NCI-H446 (cell line): ENCODE measurements at places on chromosomes 7 and 10.
A peak's percentile ranks its signal among the peaks of the same experiment; 100 is the strongest.

DNA sequence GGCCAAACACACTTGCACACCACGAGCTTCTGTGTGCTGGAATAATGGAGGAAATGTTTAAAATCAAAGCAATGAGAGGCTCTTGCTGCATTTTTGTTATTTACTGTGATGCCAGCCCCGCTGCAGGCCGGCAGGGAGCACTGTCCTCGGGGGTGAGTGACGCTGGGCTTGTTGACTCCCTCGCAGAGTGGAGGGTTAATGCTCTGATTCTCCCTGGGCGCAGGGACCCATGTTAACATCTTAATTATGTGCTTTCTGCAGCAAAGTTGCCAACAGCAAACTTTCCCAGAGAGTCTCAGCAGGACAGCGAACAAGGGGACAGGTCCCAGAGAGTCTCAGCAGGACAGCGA, 22.9 kb downstream of the SCART1 start:
- DNase-seq: no peak

- DNase-seq: no peak
These were observed 158.0 kb downstream of the AUTS2 start for GRCh38 chr7:69756235-69756634.

DNA sequence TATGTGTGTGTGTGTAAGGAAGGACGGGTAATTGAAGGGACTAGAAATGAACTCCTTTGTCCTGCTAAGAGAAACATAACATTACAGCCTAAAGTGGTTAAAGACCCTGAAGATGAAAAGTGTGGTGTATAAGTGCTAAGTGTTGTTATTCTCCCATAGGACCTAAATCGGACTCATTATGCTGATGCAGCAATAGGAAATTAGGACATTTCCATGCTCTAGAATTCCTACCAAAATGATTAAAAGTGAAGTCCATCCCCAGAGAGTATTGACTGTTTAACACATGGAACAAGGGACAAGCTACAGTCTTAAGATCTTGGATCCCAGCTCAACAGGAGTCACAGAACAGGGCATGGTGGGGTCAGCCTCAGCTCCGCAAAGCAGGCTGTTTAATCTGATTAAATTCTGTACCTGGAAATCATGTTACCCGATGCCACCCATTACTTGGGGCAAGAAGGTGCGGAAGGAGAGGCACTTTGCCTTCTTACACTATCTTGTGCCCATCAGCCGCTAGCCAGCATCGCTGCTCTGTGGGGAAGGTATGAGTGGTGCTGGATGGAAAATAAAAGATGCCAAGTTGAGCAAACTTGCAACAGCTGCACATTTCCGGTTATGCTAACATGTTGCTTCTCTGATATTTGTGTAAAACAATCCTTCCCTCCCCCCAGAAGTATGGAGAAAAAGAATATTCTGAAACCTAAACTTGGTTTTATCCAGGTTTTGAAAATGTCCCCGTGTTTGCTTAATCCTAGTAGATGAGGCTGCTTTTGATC, 100.5 kb downstream of the CREB5 start:
- no peak for DNase-seq

GRCh38 chr7:155190688-155191087, 107.0 kb upstream of the INSIG1 start:
- peak; percentile 38 for DNase-seq

GRCh38 chr7:17020250-17020649, 138.5 kb upstream of the AGR3 start:
- DNase-seq: no peak
